ENCODE measurements at places on chromosomes 13 and 19.

DNA sequence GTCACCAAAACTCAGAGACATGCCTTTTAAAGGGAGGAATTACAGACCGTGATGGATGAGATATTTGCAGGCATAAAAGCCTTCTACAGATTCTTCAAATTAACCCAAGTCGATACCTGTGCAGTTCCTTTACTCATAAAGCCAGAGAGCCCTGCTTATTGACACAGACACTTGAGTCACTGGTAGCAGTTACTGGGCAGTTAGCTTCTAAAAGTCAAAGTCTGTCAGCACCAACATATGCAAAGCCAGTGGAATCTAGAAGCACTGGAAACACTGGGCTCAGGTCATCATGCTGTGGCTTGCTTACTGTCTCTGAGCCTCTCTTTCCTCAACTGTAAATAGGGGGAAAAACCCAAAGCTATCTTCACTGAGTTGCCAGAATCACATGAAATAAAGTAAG, 25.7 kb upstream of the LRCH1 start:
- no peak for DNase-seq

GRCh38 chr19:542173-542866, 1.5 kb upstream of the GZMM start:
- DNase-seq = no peak

- DNase-seq = no peak
These were observed 26.3 kb upstream of the SLC15A1 start for GRCh38 chr13:98778749-98779148.

GRCh38 chr19:12098040-12098439, 33.5 kb downstream of the ZNF844 start:
- DNase-seq = no peak

GRCh38 chr19:35228177-35228930, at the start of gene FAM187B:
Gene FAM187B (minus strand): TSS chr19:35228739. CDS start chr19:35228680, 59 bp downstream.
- no peak for DNase-seq

- DNase-seq = no peak
These were observed 227.8 kb downstream of the UQCRFS1 start for GRCh38 chr19:28985201-28985600.

DNA sequence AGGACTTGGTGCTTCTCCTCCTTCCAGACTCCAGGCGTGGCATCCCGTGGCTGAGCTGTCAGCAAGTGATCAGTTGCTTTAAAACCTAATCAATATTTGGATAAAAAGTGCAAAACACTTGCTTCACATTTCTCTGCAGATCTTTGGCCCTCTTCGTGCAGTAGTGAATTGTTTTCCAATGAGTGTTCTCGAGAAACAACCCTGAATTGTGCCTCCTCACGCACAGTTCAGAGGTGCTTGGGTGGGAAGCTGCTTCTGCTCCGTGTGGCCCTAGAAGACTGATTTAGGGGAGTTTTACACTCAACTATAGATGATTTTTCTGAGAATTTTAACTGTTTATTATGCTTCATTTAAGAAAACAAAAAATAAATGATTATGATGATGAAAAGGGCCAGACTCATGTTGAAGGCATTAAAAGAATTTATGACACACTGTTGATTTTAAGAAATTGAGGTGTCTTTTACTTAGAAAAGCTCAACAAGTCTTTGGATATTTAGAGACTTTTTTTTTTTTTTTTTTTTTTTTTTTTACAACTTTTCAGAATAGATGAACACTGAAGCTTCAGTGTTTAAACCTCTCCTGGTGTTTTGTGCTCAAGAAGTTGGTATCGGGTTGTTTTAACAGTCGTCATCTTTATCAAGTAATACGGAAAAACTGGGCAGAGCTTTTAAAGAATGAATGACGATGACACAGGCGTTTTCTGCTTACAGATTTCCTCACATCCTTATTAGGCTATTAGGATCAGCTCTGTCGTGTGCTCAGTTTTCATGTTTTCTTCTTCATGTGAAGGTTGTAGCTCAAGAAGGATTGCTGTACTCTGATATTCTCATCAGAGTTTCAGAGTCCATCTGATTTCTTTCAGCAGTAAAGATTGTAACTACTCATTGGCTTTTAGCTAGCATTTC, 39.5 kb upstream of the TEX29 start:
- no peak for DNase-seq

DNA sequence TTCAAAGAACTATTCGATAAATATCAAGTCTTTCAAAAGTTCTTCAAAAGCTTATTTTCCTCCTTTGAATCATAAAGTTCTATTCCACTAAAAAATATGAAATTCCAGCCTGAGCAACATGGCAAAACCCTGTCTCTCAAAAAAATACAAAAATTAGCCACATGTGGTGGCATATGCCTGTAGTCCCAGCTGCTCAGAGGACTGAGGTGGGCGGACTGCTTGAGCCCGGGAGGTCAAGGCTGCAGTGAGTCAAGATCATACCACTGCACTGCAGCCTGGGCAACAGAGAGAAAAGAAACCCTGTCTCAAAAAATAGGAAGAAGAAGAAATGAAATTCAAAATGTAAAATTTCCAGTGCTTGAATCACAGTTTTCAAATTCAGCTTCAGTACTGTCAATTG, 24.6 kb downstream of the CAB39L start:
- no peak for DNase-seq

DNA sequence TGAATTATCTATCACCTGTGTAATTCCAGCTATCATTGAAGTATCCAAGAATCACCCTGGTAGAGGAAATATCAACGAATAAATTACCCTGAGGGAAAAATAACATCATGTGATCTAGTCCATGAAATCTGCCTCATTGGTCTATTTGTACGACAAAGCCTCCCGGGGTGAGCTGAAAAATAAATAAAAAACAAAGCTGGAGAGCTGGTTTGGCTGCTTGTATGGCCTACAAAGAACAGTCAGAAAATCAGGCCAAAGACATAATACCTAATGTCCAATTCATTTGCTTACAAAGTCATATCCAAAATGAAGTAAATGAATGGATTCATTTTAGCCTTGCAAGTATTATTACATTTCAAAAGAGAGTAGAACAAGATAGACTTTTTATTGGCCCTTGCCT, 449.9 kb downstream of the KLF12 start:
- DNase-seq = no peak

- DNase-seq = no peak
These were observed 10.2 kb upstream of the SUPT20H start for GRCh38 chr13:37069597-37070103.

DNA sequence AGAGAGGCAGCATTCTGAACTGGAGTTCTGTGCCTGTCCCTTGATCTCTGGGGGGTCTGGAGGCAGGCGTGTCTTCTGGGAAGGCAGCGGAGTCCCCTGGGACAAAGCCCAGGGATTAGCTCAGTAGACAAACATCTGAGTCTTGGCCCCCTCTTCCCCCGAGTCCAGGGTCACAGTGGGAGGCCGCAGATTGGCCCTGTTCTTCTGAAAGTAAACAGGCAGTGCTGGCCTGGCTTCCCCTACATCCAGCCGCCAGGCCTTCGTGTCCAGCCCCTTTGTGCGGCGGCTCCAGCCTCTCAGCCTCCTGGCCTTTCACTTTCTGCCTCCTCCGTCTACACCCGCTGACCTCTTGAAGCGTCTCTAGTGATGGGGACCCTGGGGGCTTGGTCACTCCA, 989 bp downstream of the NFILZ start:
- peak; percentile 52 for DNase-seq

GRCh38 chr13:95352486-95352885, 51.2 kb upstream of the ABCC4 start:
- no peak for DNase-seq

GRCh38 chr19:1291761-1292418, 6.2 kb downstream of the EFNA2 start:
- no peak for DNase-seq

DNA sequence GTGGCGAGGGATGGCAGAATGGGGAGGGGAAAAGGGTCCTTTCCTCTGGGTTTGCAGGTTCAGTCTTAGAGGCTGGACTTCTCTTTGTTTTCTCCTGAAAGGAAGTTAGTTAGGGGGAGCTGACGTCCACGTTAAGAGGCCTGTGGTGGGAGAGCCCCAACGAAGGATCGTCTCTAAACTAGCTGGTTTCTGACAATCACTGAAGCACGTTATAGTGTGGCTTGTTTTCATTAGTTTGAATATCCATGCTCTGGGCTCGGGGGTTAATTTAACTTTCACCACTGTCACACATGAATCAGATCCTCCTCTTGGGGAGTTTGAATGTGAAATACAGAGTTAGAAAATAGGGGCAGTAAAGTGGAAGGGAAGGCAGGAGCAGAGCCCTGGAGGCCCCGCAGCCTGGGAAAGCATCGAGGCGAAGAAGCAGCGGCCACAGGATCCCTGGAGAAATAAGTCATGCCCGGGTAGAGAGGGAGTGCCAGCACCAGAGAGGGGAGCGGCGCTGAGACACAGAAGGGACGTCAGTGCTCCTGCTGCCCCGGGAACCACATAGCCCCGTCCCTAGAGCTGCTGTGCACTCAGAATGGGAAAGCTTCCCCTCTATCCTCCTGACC, 31.1 kb upstream of the AMER2 start:
- no peak for DNase-seq

- no peak for DNase-seq
These were observed 116.9 kb downstream of the KCTD12 start for GRCh38 chr13:76769271-76769791.

GRCh38 chr13:100230769-100231149, 141.9 kb downstream of the PCCA start:
- no peak for DNase-seq

GRCh38 chr19:37329686-37330085, 41.2 kb upstream of the ZNF527 start:
- DNase-seq = no peak

- DNase-seq = peak; percentile 88
These were observed 11.7 kb downstream of the NTN5 start for GRCh38 chr19:48660852-48661710.

DNA sequence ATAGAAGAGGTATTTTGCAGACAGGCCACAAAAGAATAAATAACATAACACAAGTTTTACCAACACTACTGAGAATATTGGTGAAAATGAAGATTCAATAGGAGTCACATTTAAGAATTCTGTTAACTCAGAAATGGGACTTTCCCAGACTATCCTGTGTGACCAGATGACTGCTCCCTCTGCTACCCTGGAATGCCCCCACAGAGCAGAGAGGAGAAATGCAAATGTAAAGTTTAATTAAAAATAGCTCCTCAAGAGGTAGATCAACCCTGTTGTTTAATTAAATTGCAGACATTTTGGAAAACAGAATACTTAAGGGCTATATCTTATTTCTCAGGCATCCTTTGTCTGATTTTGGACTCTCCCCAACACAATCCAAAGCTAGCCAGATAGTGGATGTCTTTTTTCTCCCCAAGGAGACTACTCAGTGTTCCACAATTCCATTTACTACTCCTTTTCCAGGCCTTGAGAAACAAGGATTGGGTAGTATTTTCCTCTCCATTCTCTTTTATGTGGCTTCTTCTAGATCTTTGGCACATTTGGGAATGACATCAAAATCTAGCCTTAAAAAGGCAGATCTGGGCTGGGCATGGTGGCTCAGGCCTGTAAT, 104.7 kb upstream of the TSC22D1 start:
- no peak for DNase-seq

DNA sequence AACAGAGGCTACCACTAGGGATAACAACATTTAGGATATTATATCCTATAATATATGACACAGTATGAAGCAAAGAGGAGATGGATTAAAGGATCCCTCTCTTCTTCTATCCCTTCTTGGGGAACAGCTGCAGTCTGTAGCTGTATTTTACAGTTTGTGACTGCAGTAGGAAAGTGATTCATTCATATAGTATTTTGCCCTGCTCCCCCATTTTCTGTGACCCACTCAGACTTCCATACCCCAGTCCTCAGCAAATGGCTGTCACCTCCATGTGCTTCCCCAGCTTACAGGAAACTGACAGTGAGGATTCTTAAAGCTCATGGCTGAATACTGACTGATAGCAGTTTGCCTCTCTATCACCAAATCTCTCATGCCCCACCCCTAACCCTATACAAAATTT, 27.5 kb downstream of the MICU2 start:
- DNase-seq = no peak

DNA sequence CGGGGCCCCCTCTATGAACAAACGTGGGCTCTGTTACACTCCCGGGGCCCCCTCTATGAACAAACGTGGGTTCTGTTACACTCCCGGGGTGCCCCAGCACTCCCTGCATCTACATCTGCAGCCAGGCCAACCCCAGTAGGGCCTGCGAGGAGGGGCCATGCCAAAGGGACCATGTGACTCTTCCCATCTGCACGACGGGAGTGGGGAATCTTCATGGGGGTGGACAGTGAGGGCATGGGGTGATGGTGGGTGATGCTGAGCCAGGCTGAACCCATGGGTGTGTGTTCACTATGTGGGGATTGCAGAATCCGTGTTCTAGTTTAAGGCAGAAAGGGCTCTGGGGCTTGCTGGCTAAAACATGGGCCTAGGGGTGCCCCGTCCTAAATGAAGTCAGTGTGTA, 69.9 kb upstream of the ARHGEF7 start:
- DNase-seq = no peak

DNA sequence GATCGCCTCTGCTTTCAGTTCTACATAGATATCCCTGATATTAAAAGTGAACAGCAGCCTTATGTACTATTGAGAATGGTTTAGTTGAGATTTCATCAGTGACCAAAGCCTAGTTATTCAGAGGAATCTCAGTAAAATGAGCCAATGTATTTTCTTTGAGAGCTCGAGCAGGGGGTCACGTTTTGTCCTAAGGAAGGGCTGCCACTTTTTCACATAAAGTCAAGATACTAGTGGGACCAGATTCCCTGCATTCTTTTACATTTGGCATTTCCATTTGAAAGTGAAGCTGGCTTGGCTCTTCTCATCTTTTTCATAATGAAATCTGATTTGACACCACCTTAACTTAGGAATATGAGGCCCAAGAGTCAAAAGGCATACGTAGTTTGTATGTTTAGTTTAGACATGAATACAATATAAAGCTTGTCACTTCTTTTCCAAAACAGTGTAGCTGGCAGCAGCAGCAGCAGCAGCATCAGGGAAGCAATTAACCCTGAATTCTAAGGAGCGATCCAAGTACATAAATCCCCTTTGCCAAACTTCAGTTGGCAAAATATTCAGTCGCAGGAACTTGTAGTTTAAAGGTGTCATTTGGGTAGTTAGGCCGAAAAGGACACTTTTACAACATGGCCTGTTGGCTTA, 1752.2 kb upstream of the PCDH20 start:
- no peak for DNase-seq

DNA sequence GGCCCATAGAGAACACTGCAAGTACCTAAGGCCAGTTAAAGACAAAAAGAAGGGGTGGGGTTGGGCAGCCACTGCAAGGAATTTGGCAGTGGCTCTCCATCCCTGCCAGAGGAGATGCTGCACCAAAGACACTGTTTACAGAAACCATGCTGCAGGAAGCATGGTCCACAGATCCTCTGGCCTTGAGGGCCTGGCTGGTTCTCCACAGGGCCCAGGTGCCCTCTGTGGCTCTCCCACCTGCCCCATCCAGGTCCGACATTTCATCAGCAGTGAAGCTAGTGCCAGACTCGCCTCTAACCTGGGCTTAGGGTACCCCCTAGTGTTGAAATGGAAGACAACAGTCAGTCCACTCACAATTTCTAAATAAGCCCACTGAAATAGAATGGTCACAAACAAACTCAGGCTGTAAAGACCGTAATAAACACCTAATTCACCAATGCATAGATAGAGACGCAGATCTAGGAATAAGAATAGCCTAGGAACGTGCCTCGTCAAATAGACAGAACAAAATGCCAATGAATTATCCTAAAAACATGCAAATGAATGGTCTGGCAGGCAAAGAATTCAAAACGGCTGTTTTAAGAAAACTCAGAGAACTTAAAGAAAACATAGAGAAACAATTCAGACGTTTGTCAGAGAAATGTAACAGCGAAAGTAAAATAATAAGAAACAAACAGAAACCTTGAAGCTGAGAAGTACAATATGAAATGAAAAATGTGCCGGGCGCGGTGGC, 23.3 kb downstream of the LYPD4 start:
- no peak for DNase-seq

Data from uterus (tissue), 4 donors.